ENCODE measurements at places on chromosomes 16 and 17. TPM values are rescaled to one million over a fixed set of nuclear protein-coding genes. Genes with fewer than 3 reads are reported as not detected.
A peak's percentile ranks its signal among the peaks of the same experiment; 100 is the strongest.

DNA sequence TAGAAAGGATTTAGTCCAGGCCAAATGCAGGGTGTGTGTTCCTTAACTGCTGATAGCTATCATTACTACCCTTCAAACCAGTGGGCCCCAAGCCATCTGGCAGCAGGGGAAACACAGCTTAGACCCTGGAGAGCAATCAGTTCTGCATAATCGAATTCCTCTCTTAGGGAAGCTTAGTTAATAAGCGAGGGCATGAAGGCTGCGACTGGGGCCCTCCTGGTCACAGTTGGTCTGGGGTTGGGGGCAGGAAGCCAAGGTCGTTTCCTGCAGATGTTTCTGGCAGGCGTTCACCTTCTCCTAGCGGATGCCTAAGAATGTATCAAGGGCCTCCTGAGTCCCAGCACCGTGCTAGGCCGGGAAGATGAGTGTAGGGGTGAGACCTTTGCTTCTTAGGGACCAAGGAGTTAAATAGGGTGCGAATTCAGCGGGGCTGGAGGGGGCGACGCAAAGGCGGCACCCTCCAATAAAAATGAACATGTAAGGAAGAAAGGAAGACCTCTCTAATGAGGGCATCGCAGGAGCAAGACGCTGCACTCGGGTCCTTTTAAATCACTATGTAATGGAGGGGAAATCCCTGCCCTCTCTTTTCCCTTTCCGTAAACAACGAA is 16.5 kb upstream of the EEF2K start:
- no peak for DNase-seq

DNA sequence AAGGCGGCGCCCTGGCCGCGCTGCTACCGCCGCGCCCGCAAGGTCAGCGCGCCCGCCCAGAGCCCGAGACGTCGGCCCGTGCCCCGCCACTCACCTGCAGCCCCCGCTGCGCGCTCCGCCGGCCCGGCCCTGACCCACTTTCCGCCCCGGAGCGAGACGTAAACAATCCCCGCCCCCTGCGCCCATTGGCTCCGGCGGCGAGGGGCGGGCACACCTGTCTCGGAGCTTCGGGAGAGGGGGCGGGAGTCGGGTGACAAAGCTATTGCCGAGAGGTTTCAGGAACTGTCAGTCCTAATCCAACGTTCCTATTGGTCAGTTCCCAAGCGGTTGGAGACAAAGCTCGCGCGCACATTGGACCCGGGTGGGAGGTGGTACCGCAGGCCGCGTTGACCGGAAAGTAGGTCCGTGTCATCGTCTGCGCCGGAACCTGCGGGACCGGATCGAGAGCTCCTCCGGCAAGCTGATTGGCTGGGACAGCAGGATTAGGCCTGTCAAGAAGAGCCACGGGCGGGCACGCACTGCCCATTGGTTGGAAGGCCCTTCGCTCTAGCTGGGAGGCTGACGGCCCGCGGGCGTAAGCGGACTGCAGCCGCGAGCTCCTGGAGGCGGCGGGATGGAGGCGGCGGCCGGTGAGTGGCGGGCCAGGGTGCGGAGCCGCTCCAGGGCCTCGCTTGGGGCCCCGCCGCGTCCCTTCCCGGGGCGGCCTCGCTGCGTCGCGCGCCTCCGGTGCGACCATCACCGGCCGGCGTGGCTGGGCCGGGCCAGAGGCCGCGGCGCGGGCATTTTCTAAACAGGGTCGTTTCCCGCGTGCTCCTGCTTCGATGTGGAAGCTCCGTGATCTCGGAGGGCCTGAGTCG is at the start of the genes NUBP2 and SPSB3:
NUBP2 (plus strand) TSS at position 553 of the 857 bp plus-strand sequence; CDS start at position 614, 61 bp downstream.
SPSB3 (minus strand) TSS at position 164 of the 857 bp plus-strand sequence. CDS start 1,088 bp downstream, outside the sequence.
- peak; percentile 100 for DNase-seq

DNA sequence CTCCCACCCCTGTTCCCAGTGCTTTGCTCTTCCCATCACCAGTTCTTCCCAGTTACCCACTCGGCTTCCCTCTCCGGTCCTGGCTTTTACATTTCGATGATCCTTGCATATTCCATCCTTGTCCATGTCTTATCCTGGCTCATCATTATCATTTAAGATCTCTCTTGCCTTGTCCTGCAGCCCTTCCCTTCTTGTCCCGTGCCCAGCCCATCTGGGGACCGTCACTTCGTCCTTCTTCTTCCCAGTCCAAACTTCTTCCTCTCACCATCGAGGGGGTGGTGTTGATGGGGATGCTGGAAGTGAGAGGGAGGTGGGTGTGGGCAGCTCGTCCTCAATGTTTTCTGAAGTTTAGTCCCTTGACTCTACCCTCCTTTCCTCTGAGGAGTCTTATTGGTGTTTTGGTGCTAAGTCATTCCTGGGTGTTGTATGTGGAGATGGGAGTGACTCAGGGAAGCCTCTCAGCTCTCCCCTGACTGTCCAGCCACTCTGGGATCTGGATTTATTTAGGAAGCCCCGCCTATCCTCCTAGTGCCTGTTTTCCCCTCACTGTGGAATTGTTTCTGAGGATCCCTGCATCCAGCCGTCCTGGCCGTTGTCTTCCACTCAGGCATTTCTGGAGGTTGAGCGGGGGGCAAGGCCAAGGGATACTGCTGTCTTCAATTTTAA is 975 bp downstream of the SNX29 start:
- no peak for DNase-seq

- DNase-seq, result no peak
Observed at GRCh38 chr17:74220946-74221818, 7.8 kb downstream of the TTYH2 start.

- DNase-seq, result no peak
Observed at GRCh38 chr16:31513126-31513525, 4.9 kb upstream of the RUSF1 start.

DNA sequence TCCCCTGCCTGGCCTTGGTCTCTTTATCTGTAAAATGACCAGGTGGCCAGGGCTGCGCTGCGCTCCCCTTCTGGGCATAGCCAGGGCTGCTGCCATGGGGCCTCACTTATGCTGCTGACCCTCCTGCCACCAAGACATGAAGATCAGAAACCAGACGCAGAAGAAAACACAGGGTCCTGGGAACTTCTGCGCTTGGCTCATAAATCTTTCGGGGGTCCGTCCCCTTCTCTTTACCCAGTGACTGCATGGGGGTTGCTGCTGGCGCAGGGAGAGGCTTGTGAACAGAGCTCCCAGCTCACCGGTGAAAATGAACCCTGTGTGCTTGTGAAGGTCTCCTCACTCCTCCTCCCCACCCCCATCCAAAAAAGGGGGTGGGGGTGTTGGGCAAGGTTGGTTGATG is 5.7 kb upstream of the FOXL1 start:
- no peak for DNase-seq

GRCh38 chr16:69260019-69260418 is 51.1 kb upstream of the VPS4A start:
- no peak for DNase-seq

DNA sequence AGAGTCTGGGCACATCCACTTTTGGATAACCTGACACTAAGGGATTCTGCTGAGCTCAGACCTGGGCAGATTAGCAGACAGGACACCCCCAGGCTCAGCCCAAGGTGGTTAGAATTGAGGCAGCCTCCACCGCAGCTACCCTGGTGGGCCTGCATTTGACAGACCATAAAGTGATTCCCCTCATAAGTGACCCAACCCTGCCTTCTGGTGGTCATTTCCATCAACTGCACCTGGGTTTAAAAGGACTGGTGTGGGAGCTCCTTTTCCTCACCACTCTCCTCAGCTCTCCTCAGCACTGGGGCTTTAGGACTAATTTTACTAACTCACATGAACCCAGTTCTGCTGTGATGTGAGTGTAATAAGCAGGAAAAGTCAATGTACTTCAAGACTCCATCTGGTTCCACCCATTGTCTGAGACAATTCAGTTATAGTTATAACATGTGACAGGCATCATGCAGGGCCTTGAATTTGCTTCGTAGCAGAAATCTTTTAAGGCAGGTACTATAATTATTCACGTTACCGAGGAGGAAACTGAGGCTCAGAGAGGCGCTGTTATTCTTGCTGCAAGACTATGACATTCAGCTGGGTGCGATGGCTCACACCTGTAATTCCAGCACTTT is 42.5 kb downstream of the MYH3 start:
- peak; percentile 24 for DNase-seq

GRCh38 chr16:20830372-20830771 is 24.0 kb downstream of the REXO5 start:
- no peak for DNase-seq

- no peak for DNase-seq
Observed at GRCh38 chr17:16328997-16329396, 24.3 kb downstream of the CENPV start.

DNA sequence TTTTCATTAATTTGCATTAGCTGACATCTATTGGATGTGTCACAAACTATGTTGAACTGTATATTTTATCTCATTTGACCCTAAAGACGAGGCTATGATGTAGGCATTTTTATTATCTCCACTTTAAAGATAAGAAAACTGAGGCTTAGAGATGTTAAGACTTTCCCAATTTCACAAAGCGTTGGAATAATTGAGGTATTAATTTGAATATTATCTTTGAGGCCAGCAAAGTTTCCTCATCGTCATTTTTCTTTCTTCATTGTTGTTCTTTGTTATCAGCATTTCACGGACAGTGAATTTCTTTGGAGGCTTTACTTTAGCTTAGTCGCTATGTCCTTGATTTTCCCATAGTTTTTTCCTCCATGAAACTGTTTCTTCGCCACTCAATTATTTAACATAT is 227.5 kb upstream of the MYOCD start:
- DNase-seq, result no peak

- no peak for DNase-seq
Observed at GRCh38 chr17:73624496-73624988, 19.7 kb downstream of the SDK2 start.

The ADCY9 gene
- polyA plus RNA-seq, result 10.7 TPM

The DNAH3 gene
- polyA plus RNA-seq, result 2.3 TPM

The IGSF6 gene
- 6.5 TPM for polyA plus RNA-seq

The MSLN gene
- 18.5 TPM for polyA plus RNA-seq

The TBC1D3I gene
- polyA plus RNA-seq, result not detected

The CCDC40 gene
- polyA plus RNA-seq, result 7.2 TPM

The OR1F1 gene
- polyA plus RNA-seq, result not detected

The GRAPL gene
- polyA plus RNA-seq, result 6.1 TPM

The ARL17B gene
- 13.2 TPM for polyA plus RNA-seq

The CAPNS2 gene
- polyA plus RNA-seq, result 0.18 TPM

All from right lung (tissue), 10 donors.